ENCODE measurements at places on chromosomes 2 and 18.

DNA sequence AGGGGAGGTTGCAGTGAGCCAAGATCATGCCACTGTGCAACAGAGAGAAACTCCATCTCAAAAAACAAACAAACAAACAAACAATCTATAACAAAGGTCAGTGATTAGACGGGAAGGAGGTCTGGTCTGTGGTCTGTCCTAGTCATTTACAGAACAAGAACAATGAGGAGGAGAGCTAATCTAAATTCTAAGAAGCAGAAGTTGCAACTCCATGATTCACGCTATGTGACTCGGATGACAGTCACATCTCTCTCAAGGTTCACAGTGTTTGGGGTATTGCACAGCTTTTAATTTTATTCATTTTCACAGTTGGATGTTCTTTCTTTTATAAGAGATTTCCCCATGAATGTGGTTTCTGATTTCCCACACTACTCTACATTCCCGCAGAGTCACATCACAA lies 218.7 kb upstream of the PIEZO2 start:
- DNase-seq = no peak

- no peak for DNase-seq
Measured at GRCh38 chr2:118012778-118013177, 1.1 kb downstream of the CCDC93 start.

DNA sequence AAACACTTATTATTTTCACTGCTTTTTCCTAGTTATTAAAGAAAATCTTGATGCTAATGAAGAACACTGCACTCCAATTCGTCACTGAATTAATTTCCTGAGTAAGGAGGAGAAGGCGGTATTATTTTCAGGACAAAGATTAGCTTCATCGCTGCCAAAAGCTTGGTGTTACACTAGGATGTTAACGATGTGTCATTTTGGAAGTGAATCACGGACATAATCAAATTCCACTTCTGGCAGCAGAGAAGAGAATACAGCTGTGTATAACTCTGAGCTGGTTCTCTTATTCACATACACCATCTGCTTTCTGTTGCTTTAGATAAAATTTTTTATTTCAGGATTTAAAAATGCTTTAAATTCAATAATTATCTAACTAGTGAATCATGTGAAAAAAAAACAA lies 74.1 kb downstream of the SCG2 start:
- DNase-seq = no peak

- DNase-seq = no peak
Measured at GRCh38 chr2:50754514-50754913, 277.4 kb downstream of the NRXN1 start.

GRCh38 chr18:79411614-79412526 lies 16.1 kb downstream of the NFATC1 start:
- no peak for DNase-seq

- DNase-seq = no peak
Measured at GRCh38 chr2:48413676-48414075, 116.3 kb upstream of the STON1 start.

GRCh38 chr2:181122601-181123000 lies 142.2 kb downstream of the UBE2E3 start:
- no peak for DNase-seq

- no peak for DNase-seq
Measured at GRCh38 chr2:147051248-147051647, 793.6 kb upstream of the ACVR2A start.

DNA sequence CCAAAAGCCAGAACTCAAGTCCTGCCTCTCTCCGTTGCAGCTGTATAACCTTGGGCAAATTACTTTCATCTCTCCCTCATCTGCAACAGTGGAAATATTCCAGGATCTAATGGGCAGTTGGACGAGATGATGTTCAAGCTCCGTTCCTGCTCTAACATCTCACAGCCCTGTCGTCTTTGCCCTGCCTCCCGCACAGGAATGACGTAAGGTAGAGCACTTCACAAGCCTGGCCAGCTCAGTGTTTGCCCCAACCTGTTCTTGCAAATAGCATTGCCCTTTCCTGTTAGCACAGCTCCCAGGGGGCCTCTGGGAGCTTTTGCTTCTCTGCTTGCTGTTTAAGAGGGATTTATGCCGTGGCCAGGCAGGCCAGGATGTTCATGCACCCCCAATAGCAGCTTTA lies 107.9 kb downstream of the KLHL29 start:
- no peak for DNase-seq

DNA sequence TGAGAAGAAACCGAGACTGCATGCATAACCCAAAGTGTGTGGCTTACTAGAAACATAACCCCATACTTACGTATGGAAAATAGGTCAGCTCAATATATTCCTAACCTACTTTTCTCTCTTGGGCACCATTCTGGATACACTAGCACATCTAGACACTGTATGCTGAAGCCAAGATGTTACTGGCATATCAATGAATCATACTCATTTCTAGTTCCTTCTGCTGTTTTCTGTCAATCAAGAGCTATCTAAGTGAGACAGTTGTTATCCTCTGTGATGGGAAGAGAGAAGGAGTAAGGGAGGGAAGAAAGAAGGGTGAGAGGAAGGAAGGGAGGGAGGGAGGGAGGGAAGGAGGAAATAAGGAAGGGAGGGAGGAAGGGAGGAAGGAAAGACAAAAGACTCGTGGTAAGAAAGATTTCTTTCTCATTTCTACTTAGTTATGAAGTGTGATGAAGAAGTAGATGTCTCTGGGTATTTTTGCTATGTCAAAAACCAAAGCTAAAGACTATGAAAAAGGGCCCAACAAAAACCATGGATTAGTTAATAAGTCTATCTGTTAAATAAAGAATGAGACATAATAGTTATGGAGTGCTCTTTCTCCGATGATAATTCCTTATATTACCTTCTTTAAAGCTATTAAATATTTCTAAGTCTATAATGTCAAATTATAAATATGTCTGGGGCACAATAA lies 248.4 kb downstream of the ZNF521 start:
- DNase-seq = no peak

- no peak for DNase-seq
Measured at GRCh38 chr2:211237586-211238275, 681.3 kb downstream of the CPS1 start.

- no peak for DNase-seq
Measured at GRCh38 chr2:241187101-241187917, 1.2 kb upstream of the ANO7 start.

GRCh38 chr2:232556426-232556825 lies 5.9 kb downstream of the EIF4E2 start:
- DNase-seq = no peak

GRCh38 chr2:42233976-42234441 lies 64.9 kb downstream of the EML4 start:
- DNase-seq = no peak

DNA sequence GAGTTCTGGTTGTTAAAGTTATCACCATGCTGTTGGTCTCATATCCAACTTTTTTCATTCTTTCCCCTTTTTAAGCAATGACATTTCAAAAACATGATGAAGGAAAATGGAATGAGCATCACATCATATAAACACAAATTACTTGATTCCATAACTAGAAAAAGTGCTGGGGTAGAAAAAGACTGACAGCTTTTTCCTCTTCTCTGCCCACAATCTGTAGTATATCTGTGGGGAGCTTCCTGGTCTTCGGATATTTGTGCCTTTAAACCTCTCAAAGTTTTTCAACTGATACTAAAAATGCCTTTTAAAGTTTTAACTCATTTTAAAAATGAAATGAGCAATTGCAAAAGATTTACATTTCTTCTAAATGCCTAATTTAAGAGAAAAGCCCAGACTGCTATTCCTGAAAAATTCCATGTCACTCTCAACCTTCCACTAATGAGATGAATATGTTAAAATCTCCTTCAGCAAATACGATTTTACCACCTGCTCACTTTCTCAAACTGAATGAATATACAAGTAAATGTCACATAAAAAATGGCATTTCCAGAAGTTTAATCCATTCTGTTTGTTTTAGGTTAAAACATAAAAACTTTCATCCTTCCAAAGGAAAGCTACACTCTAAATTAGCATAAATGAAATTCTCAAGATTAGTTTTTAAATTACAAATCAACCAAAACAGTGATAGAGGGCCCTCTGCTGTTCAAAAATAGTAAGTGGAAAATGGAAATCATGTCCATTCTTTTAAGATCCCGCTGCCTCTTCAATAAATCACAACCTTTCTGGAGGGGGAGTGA lies 2.1 kb downstream of the DNAH7 start:
- no peak for DNase-seq

- DNase-seq = no peak
Measured at GRCh38 chr2:125167152-125167551, 1142.1 kb downstream of the CNTNAP5 start.

DNA sequence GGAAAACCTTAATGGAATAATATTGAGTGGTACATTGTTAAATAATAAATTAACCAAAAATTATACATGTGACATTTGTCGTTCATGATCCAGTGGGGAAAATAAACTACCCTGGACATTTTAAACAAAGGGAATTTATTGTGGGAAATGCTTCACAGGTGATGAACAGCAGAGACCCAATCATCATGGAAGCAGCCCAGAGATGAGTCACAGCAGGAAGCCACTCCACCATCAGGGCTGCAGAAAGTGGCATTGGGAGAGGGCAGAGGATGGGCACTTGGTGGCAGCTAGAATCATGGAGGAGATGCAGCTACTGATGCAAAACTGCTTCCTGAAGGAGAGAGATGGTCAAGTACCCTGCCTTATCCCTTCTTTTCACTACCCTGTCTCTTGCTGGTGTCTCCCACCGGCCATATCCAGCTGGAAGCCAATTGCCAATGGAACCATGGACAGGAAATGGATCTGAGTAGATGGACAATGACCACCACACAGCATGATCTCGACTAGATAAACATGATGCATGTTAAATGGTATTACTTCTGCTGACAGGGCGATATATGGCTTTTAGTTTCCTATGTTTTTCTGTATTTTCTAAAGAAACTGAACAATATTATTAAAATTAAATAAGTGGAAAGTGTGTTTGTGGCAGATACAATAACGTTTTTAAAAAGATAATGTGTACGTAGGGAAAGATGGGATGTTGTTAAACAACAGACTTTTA lies 139.8 kb downstream of the RPIA start:
- no peak for DNase-seq

DNA sequence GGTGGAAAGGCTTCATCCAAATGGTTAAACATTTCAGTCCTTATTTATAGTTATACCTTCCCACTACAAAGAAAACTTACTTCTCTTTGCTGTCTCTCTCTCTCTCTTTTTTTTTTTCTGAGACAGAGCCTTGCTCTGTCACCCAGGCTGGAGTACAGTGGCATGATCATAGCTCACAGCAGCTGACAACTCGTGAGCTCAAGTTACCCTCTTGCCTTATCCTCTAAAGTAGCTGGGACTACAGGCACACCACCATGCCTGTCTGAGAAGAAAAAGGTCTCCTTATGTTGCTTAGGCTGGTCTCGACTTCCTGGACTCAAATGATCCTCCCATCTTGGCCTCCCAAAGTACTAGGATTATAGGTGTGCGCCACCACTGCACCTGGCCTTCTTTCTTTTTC lies 32.3 kb upstream of the OLA1 start:
- no peak for DNase-seq

GRCh38 chr2:223954401-223954800 lies 2.9 kb upstream of the MRPL44 start:
- no peak for DNase-seq

GRCh38 chr2:33158482-33159003 lies 211.8 kb downstream of the LTBP1 start:
- DNase-seq = no peak

DNA sequence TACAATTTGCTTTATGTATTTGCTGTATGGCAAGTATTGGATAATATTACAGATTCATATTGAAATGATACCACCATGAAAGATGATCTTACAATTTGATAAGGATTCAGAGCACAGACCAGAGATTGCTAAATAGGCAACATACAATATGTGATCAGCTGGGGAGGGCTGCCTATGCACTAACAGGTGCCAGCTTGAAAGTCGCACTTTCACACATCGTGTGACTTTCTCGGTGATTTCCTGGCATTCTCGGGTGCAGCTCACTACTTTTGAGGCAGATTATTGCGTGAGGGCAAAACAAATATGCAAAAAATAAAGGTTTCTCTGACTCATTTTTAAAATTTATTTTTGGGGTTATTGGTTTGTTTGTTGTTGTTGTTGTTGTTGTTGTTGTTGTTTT lies 36.0 kb downstream of the RBMS1 start:
- no peak for DNase-seq

DNA sequence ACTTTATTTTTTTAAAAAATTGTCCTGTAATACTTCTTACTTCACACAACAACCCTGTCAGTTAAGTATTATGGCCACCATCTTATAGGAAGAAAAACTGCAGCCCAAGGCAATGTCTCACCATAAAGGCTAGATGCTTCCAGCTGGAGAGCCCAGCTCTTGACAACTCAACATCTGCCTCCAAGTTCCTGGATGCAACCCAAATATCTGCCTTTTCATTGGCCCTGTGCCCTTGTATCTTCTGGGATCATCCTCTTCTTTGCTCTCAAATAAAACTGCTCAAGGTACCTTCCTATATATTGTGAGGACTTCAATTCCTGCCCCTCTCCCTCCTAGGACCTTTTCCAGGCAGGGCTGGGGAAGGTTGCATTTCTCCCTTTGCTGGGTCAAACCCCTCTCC lies 69.5 kb downstream of the BIN1 start:
- DNase-seq = no peak

DNA sequence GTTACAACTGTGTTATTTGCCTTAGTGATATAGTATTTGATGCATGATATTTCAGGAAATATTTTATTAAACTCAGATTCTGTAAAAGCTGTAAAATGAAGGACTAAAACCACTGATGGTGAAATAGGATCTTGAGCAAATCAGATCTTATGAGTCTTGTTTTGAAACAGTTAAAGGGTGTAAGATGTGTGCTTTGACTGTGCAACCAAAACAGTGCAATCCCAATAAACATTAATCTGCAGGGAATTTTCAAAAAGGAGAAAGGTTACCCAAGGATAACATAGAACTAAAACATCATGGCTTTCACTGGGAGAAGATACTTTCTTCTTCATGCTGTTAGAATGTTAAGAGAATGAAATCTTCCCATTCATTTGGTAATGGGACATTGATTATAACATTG lies 378.7 kb downstream of the PARD3B start:
- no peak for DNase-seq

DNA sequence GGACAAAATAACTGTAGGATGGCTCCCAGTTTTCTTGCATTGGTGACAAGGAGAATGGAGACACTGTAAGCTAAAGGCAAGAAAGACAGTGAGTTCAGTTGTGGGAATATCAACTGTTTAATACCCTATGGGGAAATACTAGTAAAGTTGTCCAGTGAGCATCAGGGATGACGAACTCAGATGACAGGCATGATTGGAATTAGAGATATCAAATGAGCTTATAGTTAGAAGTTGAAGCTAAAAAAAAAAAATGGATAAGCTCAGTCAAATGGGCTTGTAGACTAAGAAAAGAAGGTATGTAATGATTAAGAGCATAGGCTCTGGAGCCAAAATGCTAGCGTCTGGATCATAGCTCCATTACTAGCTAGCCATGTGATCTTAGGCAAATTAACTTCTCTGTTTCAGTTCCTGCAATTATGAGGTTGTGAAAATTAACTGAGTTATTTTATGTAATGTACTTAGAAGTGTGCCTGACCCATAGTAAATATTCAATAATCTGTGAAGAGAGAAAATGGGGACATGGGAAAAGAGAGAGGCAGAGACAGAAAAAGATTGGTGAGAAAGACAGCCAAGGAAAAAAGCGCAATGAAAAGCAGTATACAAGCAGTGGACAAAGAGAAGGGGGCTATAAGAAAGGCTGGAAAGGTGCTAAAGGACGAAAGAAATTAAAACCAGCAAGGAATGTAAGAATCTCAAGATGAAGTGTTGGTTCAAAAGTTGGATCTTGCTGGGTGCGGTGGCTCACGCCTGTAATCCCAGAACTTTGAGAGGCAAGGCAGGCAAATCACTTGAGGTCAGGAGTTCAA lies 95.7 kb upstream of the SLC39A10 start:
- no peak for DNase-seq

Data from activated CD4-positive, alpha-beta T cell treated with anti-CD3 and anti-CD28 coated beads, Interleukin-2, amount 50 U/mL, for 4 hours (primary cell).